Activated CD4-positive, alpha-beta T cell treated with anti-CD3 and anti-CD28 coated beads, Interleukin-2, amount 50 U/mL, for 1 hour (primary cell): ENCODE measurements at places on chromosomes 4 and X.

GRCh38 chrX:53713987-53714579, 27.6 kb upstream of the HUWE1 start:
- no peak for DNase-seq

DNA sequence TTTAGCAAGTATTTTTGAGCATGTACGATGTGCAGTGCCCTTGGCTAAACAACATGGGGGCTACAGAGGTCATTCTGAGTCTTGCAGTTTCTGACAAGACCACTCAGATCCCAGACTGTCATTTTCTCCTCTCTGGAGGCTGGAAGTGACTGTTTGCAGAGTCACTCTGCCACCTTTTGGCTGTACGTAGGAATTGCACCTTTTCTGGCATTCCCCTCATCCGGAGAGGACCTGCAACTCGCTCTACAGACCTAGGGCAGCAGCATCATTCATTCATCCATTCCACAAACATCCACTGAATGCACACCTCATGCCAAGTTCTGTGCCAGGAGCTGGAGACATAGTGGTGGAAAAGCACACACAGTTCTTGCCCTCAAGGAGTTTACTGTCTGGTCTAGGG, 160.4 kb upstream of the GPR101 start:
- DNase-seq = peak; percentile 3

DNA sequence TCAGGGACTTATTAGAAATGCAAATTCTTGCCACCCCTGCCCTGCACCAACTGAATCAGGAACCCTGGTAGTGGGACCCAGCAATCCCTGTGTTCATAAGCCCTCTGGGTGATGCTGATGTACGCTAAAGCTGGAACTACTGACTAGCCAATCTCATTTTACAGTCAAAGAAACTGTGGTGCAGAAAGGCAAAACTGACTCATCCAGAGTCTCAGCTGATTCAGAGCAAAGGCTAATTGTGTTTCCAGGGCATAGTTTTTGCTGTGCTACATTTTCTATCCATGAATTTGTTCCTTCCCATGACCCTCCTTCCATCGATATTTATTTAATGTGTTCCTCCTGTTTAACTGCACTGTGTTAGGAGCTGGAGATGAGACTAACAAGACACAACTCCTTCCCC, 207.5 kb downstream of the REPS2 start:
- no peak for DNase-seq

GRCh38 chr4:177937041-177937440, 494.8 kb upstream of the AGA start:
- no peak for DNase-seq

- DNase-seq = no peak
These were observed 3.4 kb downstream of the CPLX1 start for GRCh38 chr4:822361-823175.

DNA sequence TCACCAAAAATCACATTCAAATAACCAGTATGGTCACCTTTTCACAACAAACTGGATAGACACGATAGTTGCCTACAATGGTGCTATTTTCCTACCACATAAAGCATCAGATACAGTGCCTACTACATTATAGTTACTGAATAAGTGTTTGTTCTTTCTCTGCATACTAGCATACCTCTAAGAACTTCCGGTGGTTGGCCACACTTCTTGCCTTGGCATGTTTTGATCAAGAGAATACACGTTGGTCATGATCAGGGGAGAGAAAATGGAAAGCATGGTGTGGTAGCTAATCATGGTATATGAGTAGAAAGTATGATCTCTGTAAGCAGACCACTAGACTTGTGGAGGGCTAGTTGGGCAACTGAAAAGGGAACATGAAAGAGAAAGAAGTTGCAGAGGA, 322.8 kb upstream of the DIAPH2 start:
- no peak for DNase-seq
